HuH-7 (cell line): ENCODE measurements at places on chromosomes 12 and 14.

GRCh38 chr12:110379631-110380030, 23.9 kb downstream of the ANAPC7 start:
- no peak for DNase-seq

GRCh38 chr14:65168840-65169239, 66.5 kb upstream of the MAX start:
- DNase-seq = no peak

GRCh38 chr12:5567016-5567725, 135.3 kb downstream of the NTF3 start:
- DNase-seq = no peak

- DNase-seq = no peak
Observed at GRCh38 chr14:22448035-22448904, 140.8 kb downstream of the DAD1 start.

GRCh38 chr14:50366115-50366514, 30.6 kb downstream of the CDKL1 start:
- DNase-seq = no peak

DNA sequence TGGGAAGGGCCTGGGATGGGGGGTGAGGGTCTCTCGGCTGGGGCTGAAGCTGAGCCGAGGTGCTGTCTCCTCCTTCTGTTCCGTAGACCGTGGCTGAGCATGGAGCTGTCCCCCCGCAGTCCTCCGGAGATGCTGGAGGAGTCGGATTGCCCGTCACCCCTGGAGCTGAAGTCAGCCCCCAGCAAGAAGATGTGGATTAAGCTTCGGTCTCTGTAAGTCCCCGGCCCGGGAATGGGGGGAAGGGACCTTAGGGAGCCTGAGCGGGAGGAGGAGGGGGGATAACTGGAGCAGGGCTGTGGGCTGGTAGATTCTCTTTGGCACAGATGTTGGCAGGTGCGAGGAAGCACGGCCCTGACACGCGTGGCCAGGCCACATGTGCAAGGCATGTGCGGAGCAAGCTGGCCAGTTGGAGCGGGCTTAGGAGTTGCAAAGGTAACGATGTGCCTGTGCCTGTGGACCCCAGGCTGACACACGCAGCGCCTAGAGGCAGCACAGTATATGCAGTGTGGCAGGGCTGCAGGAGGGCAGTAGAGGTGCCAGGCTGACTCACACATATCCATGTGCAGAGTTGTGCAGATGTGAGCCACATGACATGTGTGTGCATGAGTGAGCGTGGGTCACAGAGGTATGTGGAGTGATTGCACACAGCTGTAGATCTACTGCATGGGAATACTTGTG, 512 bp downstream of the PDE1B start:
- no peak for DNase-seq

- DNase-seq = no peak
Observed at GRCh38 chr12:103279444-103279843, 216.3 kb downstream of the C12orf42 start.

DNA sequence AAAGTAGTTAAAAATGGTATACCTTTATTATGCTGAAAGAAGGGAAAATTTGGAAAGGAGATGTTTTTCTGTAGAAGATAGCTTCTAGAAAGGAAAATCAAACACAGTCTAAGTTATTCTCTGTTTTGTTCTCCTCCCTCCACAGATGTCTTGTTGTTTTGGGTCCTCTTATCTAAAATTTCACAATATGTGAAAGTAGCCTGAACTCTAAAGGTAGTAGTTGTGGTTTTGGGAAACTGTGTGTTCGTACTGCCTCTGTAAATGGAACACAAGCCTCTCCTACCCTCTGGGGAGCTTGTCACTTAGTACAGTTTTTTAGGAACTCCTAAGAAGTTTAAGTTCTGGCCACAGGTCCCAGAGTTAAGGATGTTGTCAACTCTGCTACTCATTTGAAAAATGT, 112.6 kb downstream of the CRADD start:
- DNase-seq = no peak

GRCh38 chr12:110234331-110234751, 46.7 kb upstream of the ATP2A2 start:
- no peak for DNase-seq

DNA sequence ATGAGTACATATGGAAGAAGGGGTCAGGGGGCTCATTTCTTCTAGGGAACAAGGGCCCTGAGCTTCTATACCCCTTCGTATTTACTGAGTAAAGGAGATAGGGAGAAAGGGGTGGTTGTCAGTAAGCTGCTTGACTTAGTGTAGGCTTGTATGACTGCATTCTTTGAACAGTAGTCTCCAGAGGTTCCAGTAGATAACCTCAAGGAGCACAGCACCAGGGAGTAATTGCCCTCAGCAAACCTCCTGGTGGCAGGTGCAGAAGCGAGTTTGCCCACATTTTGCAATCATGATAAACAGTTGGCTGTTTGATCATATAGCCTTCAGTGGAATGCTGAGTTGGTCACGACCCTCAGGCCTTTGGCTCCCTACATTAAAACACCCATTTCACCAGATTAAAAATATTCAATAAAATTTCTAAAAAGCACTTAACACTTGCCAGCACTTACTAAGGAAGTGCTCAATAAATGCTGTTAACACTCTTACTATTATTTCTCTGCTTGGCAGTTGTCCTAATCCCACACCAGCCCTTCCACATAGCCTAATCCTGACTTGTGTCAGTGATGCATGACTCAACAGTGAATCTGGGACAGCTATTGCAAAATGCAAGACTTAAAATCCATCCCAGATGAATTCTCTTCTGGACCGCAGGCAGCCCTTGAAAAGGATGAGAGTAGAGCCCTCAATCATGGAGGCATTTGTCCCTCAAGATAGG, 3.7 kb upstream of the DHRS4L2 start:
- no peak for DNase-seq

GRCh38 chr12:51524386-51524901, 66.6 kb upstream of the SCN8A start:
- no peak for DNase-seq

- peak; percentile 14 for DNase-seq
Observed at GRCh38 chr12:123990511-123990910, 17.5 kb downstream of the ZNF664 start.

GRCh38 chr12:31471823-31472222, 119.1 kb downstream of the DENND5B start:
- DNase-seq = no peak

- no peak for DNase-seq
Observed at GRCh38 chr12:117069101-117069797, 30.0 kb downstream of the TESC start.

DNA sequence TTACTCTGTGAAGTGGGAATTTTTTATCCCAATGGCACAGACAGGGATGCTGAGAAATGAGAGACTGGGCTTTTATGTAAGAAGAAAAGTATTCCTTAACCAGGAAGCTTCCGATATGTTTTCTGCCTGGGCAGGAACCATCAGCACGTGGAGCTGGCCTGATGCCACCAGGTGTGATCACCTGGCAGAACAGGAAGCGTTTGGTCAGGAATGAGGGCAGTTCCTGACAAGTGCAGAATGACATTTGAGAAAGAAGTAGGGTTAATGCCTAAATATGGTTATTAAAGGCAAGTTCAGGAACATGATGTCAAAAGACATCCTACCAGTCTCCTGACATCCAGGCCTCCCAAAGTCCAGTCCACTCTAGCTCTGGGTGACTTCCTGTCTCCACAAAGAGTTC, 210.3 kb downstream of the NUAK1 start:
- DNase-seq = no peak

- no peak for DNase-seq
Observed at GRCh38 chr14:52052288-52052943, 16.4 kb downstream of the NID2 start.

GRCh38 chr14:62777510-62777909, 267.7 kb downstream of the KCNH5 start:
- no peak for DNase-seq

DNA sequence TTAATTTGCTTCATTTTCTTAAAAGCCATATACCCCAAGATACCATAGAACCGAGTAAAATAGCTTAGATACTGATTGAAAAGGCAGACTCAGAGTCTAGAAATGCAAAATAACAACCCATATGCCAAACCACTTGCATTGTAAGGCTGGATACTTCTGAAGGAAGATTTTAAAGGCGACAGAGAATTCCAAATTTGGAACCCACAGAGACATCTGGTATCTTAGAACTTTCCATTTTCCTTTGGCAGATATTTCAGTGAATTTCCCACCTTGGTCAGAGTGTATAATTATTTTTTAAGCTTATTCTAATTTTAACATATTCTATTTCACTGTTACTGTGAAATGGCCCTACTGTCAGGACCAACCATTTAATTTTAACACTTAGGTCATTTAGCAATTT, 186.4 kb upstream of the E2F7 start:
- DNase-seq = no peak

- DNase-seq = no peak
Observed at GRCh38 chr12:57416039-57416996, 14.5 kb downstream of the R3HDM2 start.

DNA sequence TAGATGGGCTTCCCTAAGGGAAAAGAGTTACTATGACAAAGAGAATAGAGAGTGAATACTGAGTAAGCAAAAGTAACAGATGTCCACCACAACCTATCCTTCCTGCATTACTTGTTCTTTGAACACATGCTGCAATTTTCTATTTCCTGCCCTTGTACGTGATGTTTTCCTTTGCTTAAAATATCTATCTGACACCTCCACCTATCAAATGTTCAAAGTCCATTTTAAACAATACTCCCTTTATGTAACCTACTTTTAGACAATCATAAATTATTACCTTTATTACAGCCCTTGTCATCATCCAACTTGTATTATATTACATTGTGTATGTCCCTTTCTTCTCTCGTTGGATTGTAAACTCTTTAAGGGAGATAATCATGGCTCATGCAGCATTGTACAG, 147.2 kb upstream of the DYRK2 start:
- DNase-seq = peak; percentile 8

DNA sequence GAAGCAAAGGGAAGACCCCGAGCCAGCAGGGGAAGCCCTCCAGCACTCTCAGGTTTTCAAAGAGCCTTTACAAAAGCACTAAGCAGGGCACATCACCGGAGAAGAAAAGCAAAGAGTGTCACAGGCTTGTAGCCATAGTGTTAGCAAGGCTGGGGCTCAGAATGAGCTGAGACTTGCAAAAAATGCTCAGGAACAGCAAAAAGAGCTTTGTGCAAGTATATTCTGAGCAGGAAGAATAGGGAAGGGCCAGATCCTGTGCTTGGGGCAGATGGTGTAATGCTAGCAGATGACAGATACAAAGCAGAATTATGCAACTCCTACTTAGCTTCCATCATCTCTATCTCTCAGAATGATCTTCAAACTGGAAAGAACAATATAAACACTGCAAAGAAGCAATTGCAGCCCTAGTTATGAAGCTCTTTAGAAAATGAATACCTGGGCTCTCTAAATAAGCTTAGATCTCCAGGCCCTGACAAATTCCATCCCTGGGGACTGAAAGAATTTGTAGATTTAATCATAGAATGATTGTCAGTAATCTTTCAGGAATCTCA, 23.7 kb upstream of the PARP11 start:
- no peak for DNase-seq

- no peak for DNase-seq
Observed at GRCh38 chr12:51244269-51244668, 5.6 kb downstream of the DAZAP2 start.

DNA sequence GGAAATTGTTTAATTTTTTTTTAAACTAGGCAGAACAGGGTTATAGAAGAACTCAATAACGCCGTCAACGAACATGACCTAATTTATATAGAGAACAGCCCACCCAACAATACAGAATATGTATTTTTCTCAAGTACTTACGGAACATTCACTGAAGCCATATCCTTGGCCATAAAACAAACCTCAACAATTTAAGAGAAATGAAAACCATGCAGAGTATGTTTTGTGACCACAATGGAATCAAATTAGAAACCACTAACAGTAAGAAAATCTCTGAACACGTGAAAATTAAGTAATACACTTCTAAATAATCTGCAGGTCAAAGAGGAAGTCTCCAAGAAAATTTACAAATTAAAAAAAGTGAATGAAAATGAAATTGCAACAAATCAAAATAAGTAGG, 9.4 kb downstream of the SART3 start:
- no peak for DNase-seq

DNA sequence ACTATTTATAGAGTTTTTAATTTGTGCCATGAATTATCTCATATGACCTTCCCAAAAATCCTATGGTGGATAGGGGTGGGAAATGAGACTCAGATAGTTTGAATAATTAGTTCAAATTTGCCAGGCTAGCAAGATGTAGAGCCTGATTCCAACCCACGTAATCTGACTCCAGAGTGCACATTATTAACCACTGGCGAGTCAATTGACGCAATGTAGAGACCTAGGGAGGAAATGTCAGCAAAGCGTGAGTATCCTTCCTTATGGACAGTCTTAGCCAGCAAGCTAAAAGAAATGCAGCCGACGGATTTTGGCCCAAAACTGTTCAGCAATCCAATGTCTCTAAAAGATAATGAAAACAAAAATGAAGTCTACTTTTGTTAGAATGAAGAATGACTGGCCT, 193.3 kb upstream of the KRR1 start:
- no peak for DNase-seq

GRCh38 chr12:63470161-63470560, 198.1 kb downstream of the DPY19L2 start:
- no peak for DNase-seq

GRCh38 chr14:68927956-68928675, 51.0 kb downstream of the ACTN1 start:
- no peak for DNase-seq

- peak; percentile 61 for DNase-seq
Observed at GRCh38 chr14:52951681-52952554, 1.1 kb upstream of the FERMT2 start.

- DNase-seq = no peak
Observed at GRCh38 chr14:88247228-88247627, 75.8 kb downstream of the KCNK10 start.

GRCh38 chr12:6869049-6870021, 2.0 kb downstream of the TPI1 start:
- peak; percentile 85 for DNase-seq

- no peak for DNase-seq
Observed at GRCh38 chr12:42582050-42582449, 7.5 kb downstream of the PRICKLE1 start.

GRCh38 chr12:7060353-7060954, at the start of gene C1S:
Gene C1S (plus strand): TSS chr12:7060718. CDS start chr12:7061913, 1,195 bp downstream.
- DNase-seq = peak; percentile 79
